ENCODE measurements at places on chromosomes 16 and 17.

DNA sequence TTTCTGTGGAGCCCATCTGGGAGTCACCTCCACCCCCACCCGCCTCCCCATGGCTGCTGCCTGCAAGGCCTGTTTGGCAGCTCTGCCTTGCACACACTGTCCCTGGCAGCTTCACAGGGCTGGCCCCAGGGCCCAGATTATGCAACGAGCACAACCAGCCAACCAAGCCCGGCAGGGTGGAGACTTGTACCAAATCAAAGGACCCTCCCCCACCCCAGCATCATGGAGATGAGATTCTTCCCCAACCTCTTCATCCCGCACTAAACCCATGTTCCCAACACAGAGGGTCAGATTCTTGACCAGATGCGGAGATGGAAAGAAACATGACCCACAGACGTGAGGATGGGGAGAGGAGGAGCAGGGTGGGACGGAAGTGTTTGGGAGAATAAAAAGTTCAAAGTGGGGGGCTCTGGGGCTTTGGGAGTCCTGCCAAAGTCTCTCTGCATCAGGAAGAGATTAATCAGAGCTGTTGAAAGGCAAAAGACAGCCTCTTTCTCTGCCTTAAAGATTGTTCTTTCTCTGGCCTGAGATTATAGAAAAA lies 3.8 kb downstream of the SMARCD2 start:
- no peak for DNase-seq

GRCh38 chr17:19424934-19425868 lies 14.2 kb downstream of the RNF112 start:
- no peak for DNase-seq

DNA sequence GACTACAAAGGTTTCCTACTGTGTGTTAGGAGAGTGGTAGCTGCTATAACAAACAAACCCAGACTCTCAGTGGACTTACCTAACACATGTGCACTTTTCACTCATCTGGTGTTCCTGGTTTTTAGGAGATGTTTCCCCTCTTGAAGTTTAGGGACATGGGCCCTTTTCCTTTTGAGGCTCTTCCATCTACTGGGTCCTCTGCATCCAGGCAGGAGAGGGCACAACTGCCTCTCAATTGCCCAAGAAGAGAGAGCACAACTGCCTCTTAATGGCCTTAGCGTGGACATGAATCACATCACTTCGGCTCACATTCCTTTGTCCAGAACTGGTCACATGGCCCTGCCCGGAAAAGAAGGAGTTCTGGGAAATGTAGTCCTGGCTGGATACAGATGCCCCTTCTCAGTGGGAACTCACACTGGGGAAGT lies 9.8 kb upstream of the TNRC6C start:
- no peak for DNase-seq

DNA sequence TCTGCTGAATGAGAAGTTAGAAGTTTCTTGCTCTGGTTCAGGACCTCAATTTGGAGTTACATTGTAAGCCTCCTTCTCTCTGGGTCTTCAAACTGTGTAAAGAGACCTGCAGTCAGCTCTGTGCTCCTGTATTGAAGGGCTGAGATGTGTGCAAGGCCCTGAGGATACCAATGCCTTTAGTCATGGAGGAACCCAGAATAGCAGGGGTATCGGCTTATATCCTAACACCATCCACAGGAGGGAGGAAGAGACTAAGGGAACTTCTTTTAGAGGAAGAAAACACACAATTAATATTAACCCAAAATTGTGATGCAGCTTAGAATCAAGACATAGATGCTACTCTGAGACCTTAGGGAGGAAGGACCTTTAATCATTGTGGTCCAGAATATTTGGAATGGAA lies 36.5 kb downstream of the GLP2R start:
- no peak for DNase-seq

DNA sequence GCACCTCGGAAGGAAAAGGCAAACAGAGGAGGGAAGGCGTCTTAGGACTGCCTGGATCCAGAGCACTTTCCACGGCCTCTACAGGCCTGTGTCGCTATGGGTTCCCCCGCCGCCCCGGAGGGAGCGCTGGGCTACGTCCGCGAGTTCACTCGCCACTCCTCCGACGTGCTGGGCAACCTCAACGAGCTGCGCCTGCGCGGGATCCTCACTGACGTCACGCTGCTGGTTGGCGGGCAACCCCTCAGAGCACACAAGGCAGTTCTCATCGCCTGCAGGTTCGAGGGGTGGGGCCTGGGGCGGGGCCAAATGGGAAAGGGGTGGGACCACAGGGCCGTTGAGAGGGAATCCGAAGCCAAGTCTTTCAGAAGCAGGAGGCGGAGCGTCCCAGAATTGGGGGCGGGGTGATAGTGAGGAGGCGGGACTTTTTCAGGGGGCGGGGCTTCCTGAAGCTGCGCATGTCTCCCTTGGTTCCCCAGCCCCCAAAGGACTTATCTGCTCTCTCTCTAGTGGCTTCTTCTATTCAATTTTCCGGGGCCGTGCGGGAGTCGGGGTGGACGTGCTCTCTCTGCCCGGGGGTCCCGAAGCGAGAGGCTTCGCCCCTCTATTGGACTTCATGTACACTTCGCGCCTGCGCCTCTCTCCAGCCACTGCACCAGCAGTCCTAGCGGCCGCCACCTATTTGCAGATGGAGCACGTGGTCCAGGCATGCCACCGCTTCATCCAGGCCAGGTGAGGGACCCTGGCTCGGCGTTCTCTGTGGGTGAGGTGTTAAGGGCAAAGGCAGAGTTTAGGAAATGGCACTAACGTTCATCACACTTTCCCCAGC lies 939 bp downstream of the BCL6B start:
- DNase-seq, result peak; percentile 79

Measured in stimulated activated CD4-positive, alpha-beta T cell treated with anti-CD3 and anti-CD28 coated beads, TNF-alpha, amount 100 ng/mL, for 1 hour (primary cell).